ENCODE measurements at places on chromosomes 3 and 15. TPM values are rescaled to one million over a fixed set of nuclear protein-coding genes. Genes with fewer than 3 reads are reported as not detected.

The RBP2 gene
- total RNA-seq, result not detected

GRCh38 chr3:14283813-14284438 is 105.3 kb downstream of the LSM3 start:
- DNase-seq, result no peak

DNA sequence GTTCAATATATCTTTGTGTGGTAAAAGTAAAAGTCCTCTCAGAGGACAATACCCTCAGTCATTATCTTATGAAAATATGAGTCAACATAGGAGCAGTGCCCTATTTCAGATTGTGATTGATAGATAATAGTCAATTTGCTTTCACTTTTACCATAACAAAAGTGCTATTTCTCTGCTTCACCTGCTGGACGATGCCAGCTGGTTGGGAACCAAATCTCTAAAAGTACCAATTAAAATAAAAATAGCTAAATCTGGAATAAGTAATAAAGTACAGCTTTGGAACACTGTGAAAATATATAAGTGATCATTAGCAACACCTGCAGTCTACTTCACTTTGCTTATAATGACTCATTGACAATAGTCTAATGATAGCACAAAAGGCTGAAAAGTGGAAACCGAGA is 390.3 kb upstream of the AGTR1 start:
- no peak for DNase-seq

GRCh38 chr3:155112661-155113389 is 32.7 kb downstream of the MME start:
- DNase-seq, result no peak

- no peak for DNase-seq
Observed at GRCh38 chr3:68274286-68274685, 619.9 kb upstream of the SUCLG2 start.
